ENCODE measurements at places on chromosomes 12 and 14. TPM values are rescaled to one million over a fixed set of nuclear protein-coding genes. Genes with fewer than 3 reads are reported as not detected.

- DNase-seq: no peak
Observed at GRCh38 chr14:59278111-59278510, 89.6 kb downstream of the DAAM1 start.

- no peak for DNase-seq
Observed at GRCh38 chr12:24553259-24553658, 395.6 kb downstream of the BCAT1 start.

DNA sequence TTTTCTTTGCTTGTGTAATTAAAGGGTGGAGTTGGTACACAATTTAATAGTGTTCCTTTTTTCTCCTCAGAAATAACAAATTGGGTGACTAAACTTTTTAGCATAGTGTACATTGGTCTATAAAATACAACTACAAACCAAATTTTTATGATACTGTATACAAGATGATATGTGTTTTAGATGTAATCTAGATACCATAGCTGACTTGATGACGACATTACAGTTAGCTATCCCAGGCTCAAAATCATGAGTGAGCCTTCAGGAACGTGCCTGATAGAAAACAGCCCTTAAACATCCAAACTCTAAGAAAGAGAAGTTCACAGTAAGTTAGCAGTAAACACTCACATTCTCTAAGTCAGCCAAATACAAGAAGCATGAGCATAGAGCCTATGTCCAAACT is 99.0 kb upstream of the SSTR1 start:
- no peak for DNase-seq

DNA sequence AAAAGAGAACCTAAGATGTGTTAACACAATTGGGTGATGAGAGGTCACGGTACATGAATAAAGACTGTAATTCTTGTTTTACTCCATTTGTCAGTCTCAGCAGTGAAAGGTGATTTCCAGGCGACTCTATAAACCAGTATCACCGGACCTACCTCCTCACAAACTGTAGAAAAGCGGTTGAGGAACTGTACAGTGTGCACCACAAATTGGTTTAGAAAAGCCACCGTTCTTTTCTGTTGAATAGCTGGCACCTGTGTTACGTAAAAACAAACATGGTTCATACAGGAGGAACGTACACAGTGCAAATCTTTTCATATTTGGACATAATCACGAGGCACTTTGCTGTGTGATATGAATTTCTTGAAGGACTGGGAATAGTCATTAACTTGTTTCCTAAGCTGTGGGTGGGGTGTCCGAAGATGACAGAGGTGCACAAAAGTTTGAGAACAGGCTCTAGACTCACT is 663 bp downstream of the WASHC3 start:
- peak; percentile 15 for DNase-seq

DNA sequence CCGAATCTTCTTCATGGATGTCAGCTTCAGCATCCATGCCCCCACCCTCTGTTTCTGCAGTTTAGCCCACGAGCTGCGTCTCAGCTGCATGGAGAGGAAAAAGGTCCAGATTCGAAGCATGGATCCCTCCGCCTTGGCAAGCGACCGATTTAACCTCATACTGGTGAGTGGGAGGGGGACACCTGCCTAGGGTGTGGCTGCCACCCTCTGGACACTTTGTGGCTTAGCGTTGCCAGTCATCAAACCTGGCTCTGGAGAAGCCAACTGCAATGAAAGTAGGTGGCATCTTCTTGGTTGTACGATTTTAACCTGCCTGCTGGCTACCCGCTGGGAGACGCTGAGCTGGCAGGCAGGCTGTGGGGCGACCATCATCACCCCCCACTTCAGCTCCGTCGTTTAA is 16.7 kb downstream of the DCAF4 start:
- DNase-seq: no peak

GRCh38 chr12:64525461-64526160 is 73.7 kb downstream of the TBK1 start:
- no peak for DNase-seq

DNA sequence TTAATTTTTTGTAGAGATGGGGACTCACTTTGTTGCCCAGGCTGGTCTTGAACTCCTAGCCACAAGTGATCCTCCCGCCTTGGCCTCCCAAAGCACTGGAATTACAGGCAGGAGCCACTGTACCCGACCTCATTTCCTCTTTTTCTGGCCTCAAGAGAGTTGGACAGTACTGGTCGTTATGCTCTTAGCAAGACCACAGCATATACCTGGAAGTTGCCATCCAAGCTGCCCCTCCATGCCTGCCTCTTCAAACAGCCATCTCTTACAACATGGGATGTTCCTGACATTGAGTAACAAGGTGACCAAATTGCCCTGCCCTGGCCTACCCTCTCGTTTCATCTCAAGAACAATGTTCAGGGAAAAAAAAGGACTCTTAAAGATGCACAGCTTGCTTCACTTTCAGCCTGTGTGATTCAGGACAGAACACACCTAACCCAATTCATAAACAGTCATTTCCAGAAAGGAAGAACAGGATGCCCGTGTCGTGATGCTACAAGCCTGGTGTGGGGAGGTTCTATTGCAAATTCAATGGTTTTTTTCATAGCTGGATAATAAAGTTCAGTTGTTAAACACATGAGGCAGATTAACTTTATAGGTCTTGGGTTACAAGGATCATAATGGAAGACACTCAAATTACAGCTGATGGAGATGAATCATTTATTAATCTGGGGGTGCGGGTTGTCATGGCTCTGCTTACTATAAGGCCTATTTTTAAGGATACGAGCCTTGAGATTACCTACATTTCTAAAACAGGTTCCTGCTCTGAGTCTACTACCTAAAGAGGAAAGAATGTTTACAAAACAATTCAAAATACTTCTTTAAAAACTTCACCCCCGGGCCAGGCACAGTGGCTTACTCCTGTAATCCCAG is 11.9 kb downstream of the GLTP start:
- DNase-seq: no peak

GRCh38 chr12:26473291-26473690 is 277.9 kb downstream of the SSPN start:
- DNase-seq: no peak

DNA sequence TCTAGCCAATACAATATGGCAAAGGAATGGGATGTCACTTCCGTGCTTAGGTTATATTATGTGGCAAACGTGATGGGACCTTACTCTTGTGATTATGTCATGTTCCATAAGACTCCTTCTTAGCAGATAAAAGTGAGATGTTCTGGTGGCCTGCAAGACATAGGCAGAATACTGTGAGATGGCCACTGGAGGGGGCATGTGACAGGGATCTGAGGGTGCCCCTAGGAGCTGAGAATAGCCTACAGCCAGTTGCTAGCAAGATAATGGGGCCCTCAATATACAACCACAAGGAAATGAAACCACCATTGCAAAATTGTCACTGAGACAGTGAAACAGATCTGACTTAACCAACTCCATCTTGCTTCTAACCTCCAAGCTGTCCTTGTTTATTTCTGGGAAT is 151.4 kb upstream of the SSTR1 start:
- DNase-seq: no peak

DNA sequence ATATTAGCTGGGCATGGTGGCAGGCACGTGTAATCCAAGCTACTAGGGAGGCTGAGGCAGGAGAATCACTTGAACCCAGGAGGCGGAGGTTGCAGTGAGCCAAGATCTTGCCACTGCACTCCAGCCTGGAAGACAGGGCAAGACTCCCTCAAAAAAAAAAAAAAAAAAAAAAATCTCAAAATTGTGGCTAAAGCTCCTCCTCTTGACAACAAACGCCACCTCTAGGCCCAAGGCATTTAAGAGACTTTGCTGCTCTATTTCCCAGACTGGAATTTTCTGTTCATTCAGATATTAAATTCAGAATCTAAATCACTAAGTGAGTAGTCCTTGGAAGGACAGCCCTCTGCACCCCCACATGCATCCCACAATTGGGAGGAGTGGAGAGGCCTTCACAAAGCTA is 1.4 kb downstream of the ZFYVE1 start:
- DNase-seq: no peak

DNA sequence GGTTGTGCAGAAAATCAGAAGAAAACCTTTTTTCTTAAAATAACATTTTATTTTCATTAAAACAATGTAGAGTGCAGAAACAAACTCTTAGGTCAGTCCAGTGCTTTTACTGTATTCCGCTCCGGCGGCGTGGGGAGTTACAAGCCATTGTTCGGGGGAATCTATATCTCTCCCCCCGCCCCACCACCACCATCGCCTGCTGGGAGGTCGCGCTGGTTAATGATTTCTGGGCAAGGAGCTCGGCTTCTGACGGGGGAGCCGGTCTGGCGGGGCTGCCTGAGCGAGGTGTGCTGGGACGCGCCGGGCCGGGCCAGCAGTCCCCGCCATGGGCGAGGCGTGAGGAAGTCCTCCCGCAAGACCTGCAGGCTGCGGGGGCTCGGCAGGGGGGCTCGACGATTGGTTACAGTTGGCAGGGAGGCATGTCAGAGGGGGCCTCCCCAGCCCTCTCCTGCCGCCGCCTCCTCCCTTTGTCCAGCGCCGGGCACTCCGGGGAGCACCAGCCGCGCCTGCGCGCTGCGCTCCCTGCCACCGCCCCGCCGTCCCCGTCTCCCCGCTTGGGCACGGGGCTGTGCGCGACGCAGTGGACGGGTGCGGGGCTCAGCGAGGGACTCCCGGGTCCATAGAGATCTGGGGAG is 1.0 kb upstream of the DUSP6 start:
- peak; percentile 84 for DNase-seq

DNA sequence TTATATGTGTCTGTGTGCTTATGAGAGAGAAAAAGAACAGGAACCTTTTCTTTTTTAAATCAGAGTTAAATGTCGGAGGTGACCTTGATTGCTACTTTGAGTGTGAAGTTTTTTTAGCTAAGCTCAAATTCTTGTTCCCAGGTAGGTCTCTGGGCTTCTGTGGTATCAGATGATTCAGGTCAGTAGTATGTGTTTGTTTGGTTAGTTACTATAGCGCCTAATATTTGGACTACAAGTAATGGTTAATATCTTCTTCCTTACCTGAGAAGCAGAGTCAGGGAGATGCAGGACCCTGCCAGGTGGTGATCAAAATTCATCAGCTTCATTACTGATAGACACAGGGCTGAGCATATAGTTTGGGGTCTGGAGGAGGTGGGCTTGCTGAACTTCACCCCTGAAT is 30.8 kb downstream of the ADCK1 start:
- no peak for DNase-seq

GRCh38 chr12:100672075-100672592 is 98.7 kb downstream of the GAS2L3 start:
- DNase-seq: no peak

- DNase-seq: no peak
Observed at GRCh38 chr14:101563654-101564443, 2.6 kb downstream of the DIO3 start.

GRCh38 chr12:14514154-14514842 is 53.4 kb downstream of the PLBD1 start:
- no peak for DNase-seq

DNA sequence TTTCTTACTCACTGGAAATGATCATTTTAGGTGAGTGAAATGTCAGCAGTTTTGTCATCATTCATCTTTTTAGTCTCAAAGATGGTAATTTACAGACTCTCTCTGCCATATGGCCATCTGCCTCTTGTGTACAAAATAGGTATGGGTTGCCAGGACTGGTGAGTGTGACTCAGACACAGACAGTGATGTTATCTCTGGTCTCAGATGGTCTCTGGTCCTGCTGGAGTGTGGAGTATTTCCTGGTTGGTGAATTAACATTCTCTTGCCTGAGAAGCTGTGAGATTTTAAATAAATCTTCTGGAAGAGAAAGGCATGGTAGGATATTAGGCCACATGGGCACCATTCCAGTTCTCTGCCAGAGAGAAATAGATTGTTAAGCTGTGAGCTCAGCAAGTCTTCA is 207.0 kb downstream of the ATP23 start:
- no peak for DNase-seq

GRCh38 chr14:95294834-95295599 is 24.7 kb downstream of the CLMN start:
- DNase-seq: no peak

DNA sequence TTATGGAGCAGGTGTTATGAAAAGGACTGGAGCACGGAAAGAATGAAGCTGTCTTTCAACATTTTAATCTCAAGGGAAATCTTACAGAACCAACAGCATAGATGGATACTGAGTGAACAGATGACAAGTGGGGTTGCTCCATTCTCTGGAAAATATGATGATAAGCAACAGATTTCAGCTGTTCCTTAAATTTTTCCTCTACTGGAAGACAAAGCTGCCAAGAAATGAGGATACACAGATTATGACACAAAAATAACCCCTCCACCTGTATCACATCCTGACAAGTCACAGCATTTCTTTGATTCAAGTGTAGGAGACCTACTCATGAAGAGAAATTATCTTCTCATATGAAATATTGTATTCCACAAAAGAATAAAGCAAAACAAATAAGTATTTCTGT is 13.0 kb upstream of the TMTC2 start:
- no peak for DNase-seq

GRCh38 chr12:105420659-105421240 is 90.3 kb downstream of the C12orf75 start:
- DNase-seq: peak; percentile 60

GRCh38 chr14:99606359-99606758 is 2.4 kb upstream of the CCDC85C start:
- DNase-seq: no peak

GRCh38 chr12:110252716-110253115 is 28.3 kb upstream of the ATP2A2 start:
- no peak for DNase-seq

DNA sequence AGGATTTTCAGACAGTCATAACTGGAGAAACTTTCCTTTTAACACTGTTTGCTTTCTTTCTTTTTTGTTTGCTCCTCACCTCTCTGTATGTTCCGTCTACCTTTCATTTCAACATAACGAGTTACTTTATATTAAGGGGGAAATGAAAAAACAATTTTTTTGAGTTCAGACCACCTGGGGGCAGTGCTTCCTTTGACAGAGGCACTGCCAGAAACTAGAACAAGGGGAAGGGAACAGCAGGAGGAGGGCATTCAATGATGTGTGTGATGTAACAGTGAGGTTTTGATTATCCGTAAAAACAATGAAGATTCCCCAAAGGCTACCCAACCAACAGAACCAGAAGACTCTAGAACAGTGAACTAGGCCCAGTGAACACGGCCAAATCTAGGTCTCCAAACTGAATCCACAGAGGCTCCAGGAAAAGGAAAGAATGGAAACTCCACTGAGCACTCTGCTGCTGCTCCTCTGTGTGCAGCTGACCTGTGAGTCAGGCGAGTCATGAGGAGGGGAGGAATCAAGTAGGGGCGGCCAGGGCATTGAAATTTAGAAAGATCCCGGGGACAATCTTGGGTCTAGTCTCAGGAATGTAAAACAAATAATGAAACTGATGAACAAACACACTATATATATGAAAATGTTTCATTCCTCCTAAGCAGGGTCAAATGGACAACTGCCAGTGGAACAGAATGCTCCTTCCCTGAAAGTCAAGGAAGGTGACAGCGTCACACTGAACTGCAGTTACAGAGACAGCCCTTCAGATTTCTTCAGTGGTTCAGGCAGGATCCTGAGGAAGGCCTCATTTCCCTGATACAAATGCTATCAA is 323.5 kb downstream of the DAD1 start:
- no peak for DNase-seq

Gene PPP4R4
- 8.7 TPM for total RNA-seq

Gene RPL10L
- not detected for total RNA-seq

Gene CMKLR1
- not detected for total RNA-seq

Gene SIX1
- total RNA-seq: not detected

Gene CYP27B1
- 14.7 TPM for total RNA-seq

Gene SLC6A12
- not detected for total RNA-seq

Gene TAS2R30
- total RNA-seq: 2.9 TPM
